ELR (cell line): ENCODE measurements at places on chromosomes 3 and 15.
A peak's percentile ranks its signal among the peaks of the same experiment; 100 is the strongest.

DNA sequence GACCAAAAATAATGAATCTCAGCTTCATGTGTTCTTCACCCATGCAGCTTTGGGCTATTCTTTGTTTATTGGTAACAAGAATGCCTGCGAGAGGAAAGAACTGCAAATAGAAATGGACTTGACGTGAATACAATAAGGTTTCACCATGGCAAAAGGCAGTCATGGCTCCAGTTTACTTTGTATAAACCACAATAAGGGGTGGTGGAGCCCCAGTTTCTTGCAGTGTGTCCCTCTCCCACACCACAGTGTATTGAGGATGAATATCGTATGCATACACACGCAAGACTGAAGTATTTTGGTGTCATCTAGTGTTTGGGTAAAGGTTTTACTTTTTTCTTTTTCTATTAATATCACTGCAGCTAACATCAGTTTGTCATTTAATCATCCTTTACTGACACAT, 159.7 kb upstream of the CNTN4 start:
- DNase-seq, result no peak

DNA sequence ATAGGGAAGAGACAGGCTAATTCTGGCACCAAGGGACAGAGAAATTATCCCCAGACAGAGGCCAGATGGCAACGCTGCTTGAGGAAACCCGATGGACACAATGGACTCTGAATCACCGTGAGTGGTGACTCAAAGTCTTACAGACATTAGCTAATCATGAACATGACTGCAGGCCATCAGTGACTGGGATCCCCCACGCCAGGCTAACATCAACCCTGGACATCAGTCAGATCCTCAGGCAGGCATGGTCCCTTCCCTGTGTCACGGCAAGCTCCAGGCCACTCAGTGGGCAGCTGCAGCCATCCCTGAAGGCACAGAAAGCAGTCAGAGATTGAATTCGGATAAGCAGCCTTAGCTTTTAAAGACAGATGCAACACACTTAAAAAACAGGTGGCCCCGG, 23.8 kb upstream of the OXTR start:
- DNase-seq, result peak; percentile 88

DNA sequence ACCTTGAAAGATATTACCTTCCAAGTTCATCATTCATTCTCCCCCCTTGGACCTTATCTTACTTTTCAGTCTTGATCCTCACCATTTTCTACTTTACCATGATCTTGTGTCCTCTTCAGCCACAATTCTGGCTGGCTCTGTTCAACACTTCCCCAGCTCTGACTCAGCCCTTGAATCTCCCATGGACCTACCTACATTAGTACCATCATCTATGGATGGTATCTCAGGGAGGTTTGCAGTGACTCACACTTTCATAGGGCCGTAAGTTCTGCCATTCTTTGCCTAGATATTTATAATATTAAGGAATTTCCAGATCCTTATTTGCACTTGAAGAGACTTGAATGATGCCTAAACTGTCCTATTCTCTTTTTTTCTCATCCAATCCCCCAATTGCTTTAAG, 213.7 kb upstream of the RORA start:
- no peak for DNase-seq

GRCh38 chr3:117853923-117854668, 1144.5 kb downstream of the TUSC7 start:
- peak; percentile 58 for DNase-seq

DNA sequence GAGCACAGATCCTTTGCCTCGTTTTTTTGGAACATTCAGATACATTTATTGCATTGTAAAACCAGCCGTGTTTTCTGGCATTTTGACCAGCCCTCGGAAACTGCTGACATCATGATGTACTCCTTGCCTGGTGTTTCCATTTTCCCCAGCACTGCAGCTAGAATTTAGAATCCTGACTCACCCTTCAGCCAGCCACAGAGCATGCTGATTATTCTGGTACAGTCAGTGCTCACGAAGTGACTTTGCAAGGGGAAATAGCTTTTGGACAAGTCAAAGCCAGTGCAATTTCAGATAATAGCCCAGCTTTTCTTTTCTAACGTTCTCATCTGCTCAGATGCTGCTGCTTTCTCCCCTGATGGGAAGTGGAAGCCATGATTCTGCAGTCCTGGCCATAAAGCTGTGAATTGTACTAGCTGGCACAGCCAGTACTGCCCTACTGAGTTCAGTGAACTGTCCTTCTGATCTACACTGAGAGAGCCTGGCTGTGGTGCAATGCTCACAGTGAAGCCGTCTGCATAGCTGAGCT, 12.1 kb upstream of the CNBP start:
- DNase-seq, result peak; percentile 96

DNA sequence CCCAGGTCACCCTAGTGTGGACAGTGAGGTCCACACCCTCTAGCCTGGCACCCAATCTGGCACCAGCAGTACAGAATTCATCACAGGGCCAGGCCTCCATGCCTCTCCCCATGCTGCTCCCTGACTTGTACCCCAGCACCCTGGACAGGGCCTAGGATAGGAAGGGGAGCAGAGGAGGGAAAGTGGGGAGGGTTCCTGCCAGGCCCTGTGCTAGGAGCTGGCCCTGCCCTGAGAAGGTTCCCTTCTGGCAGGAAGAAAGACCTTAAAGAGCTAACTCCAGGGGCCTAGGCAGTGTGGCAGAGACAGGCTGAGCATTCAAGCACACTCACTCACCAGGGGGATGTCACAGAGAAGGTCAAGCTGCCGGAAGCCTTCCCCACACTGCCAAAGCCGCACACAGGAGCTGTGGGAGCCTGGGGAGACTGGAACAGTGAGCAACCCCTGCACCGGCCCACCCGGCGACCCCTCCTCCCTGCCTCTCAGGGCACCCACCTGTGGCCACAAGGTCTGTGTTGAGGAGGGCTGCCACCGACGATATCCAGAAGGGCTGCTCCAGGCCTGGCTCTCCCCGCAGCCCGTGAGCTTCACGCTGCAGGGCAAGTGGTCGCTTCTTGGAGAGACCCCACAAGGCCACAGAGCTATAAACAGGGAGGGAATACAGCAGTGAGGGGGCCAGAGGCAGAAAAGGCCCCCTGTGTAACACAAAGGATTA, 7.4 kb downstream of the RRP9 start:
- DNase-seq, result no peak

DNA sequence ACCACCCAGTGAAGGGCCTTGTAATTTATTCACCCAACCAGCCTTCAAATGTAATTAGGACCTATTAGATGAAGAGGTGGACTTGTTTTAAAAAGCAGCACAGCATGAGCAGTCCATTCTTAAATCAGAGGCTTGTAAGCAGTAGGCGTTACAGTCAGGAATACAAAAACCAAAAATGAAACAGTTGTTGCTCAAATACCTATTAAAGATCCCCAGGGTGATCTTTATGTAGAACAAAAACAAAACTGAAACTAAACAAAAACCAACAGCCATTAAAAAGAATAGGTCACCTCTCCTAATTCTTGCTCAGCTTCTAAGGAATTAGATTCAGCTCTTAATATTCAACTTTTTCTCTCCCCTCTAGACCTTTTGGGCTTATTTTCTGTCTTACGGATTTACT, 104.9 kb upstream of the ST8SIA2 start:
- DNase-seq, result no peak

GRCh38 chr15:98727115-98728040, 79.0 kb downstream of the IGF1R start:
- peak; percentile 96 for DNase-seq

- peak; percentile 22 for DNase-seq
Observed at GRCh38 chr3:151707216-151707615, 26.5 kb upstream of the AADACL2 start.
